ENCODE measurements at places on chromosomes 7 and 10.
A peak's percentile ranks its signal among the peaks of the same experiment; 100 is the strongest.

DNA sequence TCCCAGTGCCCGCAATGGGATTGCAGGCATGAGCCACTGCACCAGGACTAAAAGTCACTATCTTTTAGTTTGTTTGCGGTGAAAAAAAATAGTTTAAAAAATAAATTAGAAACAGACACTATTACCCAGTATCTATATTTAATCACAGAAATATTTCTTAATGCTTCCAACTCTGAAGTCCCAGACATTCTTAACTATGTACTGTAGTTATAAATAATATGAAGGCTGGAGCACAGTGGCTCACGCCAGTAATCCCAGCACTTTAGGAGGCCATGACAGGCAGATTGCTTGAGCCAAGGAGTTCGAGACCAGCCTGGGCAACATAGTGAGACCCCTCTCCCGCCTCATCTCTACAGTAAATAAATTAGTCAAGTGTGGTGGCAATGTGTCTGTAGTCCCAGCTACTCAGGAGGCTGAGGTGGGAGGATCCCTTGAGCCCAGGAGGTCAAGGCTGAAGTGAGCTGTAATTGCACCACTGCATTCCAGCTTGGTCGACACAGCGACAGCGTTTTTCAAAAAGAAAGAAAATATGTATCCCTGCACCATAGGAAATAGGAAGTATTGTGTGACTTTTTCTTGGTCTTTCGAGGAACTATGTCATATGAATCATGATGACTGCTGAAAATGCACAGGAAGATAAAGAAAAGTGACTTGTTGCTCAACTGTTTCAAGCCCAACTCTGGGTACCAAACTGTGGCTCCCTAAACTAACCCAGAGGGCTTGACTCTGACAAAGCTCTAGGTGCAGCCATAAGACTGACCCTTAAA is 74.9 kb upstream of the STEAP1B start:
- peak; percentile 55 for DNase-seq

GRCh38 chr7:156680281-156680680 is 39.7 kb downstream of the RNF32 start:
- DNase-seq, result peak; percentile 9

DNA sequence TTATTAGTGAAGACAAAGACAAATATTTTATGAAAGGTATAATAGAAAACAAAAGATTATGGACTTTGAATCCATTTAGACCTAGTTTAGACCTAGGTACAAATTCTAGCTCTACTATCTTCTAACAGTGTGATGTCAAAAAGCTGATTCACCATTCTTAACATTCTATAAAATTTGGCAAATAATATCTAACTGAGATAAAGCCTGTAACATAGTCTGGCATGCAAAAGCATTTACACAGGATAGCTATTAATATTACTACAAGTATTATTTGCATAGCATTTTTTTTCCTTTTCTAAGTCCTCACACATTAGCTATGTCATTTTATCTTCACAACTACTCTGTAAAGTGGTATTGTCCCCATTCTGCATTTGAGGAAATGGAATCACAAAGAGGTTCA is 179.6 kb upstream of the LRRTM3 start:
- DNase-seq, result peak; percentile 59

DNA sequence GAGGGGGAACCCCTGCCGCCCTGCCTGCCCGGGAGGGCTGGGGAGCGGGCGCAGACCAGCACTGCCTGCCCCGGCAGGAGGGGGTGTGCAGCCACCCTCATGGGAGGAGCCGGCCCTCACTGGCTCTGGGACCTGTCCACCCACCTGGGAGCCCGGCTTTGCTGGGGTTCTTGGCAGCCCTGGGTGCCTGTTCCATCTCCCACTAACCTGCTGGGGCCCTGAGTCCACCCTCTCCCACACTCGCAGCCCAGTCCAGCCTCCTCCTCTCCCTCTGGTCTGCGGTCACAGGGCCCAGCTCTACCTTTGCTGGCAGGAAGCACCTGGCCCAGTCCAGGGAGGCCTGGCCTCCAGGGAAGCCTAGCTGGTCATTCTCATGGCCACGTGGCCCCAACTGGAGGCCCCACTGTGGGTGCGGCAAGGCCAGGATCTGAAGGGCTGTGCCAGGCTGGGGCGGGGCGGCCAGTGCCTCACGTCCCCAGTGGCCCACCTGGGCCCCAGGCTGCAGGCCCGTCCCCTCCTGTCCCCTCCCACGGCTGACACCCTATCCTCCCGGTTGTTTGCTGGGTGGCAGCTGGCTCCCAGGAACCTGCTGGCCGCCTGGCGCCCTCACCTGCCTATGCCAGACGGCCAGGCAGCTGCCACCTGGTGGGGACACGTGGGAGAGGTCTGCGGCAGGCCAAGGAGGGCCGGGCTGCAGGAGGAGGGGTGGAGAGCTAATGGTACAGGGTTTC is at the start of gene TMEM184A:
TMEM184A (minus strand) TSS at position 393 of the 731 bp plus-strand sequence. CDS start 721 bp downstream, outside the sequence.
- no peak for DNase-seq

- DNase-seq, result no peak
Observed at GRCh38 chr7:138023618-138024342, 21.9 kb upstream of the CREB3L2 start.

GRCh38 chr10:688312-689120 is 952 bp downstream of the DIP2C start:
- no peak for DNase-seq

Data from fibroblast of upper back skin (primary cell).